CD4-positive, alpha-beta T cell treated with Interleukin-15 for 4 hours (primary cell): ENCODE measurements at places on chromosomes 6 and 20.

DNA sequence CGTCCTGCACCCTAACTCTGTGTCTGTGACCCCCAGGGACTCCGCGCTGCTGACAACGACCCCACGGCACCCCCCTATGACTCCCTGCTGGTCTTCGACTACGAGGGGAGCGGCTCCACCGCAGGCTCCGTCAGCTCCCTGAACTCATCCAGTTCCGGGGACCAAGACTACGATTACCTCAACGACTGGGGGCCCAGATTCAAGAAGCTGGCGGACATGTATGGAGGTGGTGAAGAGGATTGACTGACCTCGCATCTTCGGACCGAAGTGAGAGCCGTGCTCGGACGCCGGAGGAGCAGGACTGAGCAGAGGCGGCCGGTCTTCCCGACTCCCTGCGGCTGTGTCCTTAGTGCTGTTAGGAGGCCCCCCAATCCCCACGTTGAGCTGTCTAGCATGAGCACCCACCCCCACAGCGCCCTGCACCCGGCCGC lies 129.0 kb downstream of the TAF4 start:
- no peak for DNase-seq

- no peak for DNase-seq
Measured at GRCh38 chr6:27777126-27777525, 135.1 kb downstream of the OR2B2 start.

- DNase-seq = no peak
Measured at GRCh38 chr6:21518317-21518716, 75.2 kb upstream of the SOX4 start.

- DNase-seq = no peak
Measured at GRCh38 chr6:161189891-161190290, 84.0 kb downstream of the AGPAT4 start.

- DNase-seq = no peak
Measured at GRCh38 chr20:9566977-9567376, 52.6 kb downstream of the LAMP5 start.

- DNase-seq = no peak
Measured at GRCh38 chr6:107179004-107179403, 63.7 kb upstream of the BEND3 start.

GRCh38 chr6:45689926-45690615 lies 312.3 kb upstream of the SUPT3H start:
- no peak for DNase-seq

DNA sequence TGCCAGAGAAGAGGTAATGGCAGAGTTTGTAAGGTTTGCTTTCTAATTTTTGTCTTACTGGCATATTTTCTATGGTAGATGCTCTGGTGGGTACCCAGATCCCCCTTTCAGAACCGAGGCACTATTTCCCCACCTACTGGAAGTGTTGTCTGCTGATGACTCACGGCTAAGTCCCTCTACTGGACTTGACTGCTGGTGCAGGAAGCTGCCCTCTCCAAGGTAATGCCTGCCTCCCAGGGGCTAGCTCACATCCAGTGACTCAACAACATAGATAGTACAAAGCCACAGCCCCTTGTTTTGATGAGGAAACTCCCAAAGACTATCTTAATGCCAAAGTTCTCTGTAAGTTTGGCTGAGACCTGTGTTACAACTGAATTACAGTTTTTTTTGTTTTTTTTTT lies 285.4 kb upstream of the FLRT3 start:
- DNase-seq = no peak
